Kidney (tissue), 22 donors: ENCODE measurements at places on chromosomes 7 and 10. TPM values are rescaled to one million over a fixed set of nuclear protein-coding genes. Genes with fewer than 3 reads are reported as not detected.

DNA sequence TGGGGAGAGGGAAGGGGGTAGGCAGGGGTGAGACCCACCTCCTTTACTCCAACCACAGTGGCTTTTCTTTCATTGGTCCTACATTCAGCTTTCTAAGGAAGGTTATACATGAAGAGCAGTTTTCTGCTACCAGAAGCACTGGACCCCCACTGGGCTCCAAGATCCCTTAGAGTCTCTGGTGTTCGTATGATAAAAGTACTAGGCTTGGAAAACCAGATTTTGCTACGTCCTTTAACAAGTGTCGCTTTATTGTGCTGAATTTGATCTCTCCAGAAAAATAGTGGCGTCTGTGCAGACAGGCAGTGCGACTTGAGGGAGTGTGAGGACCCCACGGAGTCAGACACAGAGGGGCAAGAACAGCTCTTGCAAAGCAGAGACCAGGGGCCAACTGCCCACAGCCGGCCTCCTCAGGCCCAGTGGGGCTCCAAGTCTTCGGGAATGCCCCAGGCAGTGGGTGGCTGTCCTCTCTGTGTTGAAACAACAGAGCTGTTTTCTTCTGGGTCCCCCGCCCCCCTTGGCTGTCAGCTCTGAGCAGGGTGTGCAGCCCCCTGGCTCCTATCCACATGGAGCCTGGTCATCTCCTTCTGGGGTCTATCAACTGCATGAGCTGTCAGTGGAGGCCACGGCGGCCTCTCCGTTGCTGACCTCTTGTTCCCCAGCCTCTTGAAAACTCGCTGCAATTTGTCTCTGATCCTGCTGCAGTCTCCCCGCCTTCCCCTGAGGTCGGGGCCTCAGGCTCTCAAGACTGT, 333.2 kb downstream of the RPS24 start:
- DNase-seq: no peak
- no peak overlapping the region for H3K4me3 ChIP-seq
- H3K36me3 ChIP-seq: no peaks in the 10 kb centered on the region
- no peaks in the 10 kb centered on the region for H3K27me3 ChIP-seq
- no peak overlapping the region for H3K27ac ChIP-seq

GRCh38 chr7:5082806-5083205, 37.1 kb downstream of the RBAK start:
- H3K27ac ChIP-seq: no peak overlapping the region
- H3K36me3 ChIP-seq: no peaks in the 10 kb centered on the region
- no peaks in the 10 kb centered on the region for H3K4me1 ChIP-seq

DNA sequence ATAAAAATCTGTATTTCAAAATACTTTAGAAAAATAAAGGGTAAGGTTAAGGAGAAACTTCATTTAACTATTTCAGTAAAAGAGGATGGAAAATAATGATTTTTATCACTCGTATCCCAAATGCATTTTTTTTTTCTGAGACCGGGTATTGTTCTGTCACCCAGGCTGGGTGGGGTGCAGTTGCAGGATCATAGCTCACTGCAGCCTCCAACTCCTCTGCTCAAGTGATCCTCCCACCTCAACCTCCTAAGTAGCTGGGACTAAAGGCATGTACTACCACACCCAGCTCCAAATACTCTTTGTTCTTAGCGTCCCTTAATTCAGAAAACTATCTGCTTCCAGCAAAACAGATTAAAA, 11.8 kb downstream of the KMT2C start:
- no peak overlapping the region for H3K27ac ChIP-seq
- peaks cover 5% of the 10 kb centered on the region for H3K4me1 ChIP-seq
- H3K27me3 ChIP-seq: no peaks in the 10 kb centered on the region
- H3K4me3 ChIP-seq: no peak overlapping the region

ACHE gene
- total RNA-seq: 3.6 TPM

DNA sequence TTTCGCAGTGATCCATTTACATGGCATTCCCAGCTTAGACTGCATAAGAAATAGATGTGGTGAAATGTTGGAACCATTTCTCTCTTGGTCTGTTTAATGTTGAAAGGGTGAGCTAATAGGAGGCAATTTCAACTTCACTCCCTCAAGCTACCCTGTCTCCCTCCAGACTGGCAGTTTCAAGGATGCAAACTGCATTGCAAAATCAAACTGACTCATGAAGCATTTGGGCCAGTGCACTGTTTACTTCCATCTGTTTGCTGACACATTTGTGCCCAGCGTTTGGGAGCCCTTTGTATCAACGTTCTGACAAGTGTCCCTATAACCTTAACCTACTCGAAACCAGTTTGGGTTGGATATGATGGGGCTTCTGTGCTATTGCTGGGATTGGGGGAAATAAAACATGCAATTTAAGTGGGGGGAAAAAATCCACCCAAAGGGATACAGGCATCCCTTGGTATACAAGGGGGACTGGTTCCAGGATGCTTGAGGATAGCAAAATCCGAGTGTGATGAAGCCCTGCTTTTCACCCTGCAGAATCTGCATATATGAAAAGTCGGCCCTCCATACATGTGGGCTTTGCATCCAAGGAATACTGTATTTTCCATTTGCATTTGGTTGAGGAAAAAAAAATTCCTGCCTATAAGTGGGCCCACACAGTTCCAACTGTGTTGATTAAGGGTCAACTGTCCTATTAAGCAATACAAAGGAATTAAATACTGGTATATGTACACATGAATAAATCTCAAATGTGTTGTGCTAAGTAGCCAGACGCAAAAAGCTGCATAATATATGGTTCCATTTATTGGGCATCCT, 15.6 kb downstream of the RHEB start:
- no peaks in the 10 kb centered on the region for H3K36me3 ChIP-seq
- DNase-seq: no peak
- peaks cover 2% of the 10 kb centered on the region for H3K4me1 ChIP-seq
- no peak overlapping the region for H3K27ac ChIP-seq
- no peak overlapping the region for H3K4me3 ChIP-seq

GRCh38 chr7:137007001-137007694, 138.7 kb downstream of the CHRM2 start:
- no peaks in the 10 kb centered on the region for H3K4me1 ChIP-seq
- no peaks in the 10 kb centered on the region for H3K36me3 ChIP-seq
- H3K27me3 ChIP-seq: no peaks in the 10 kb centered on the region
- H3K4me3 ChIP-seq: no peak overlapping the region

CDC123 gene
- total RNA-seq: 47.7 TPM

DNA sequence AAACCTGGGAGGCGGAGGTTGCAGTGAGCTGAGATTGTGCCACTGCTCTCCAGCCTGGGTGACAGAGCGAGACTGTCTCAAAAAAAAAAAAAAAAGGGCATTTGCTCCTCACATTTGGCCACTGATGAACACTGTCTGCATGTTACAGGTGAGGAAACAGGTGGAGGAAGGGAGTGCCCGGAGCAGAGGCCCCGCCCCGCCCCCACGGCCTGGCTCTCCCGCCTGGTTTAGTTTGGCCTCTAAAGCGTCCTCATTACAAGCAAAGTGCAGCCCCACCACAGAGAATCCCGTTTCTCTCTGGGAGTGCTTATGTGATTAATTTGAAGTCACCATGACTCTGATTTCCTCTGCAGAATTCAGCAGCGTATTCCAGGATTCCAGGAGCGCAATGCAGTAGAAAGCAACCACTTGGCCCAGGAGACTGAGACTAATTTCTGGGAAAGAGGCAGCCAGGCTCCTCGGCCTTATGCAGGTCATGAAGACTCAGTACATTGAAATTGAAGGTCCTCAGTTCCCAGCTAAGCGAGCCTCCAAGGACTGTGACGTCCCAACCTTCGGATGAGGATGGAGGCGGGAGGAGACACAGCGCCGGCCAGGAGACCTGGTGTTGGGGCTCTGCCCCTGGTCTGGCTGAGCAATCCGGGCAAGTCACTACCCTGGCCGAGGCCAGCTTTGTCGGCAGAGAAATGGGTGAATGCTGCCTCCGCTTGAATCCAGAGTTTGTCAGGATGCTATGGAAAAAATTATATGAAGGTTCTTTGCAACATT, 44.7 kb downstream of the RBM17 start:
- no peaks in the 10 kb centered on the region for H3K36me3 ChIP-seq
- DNase-seq: no peak
- H3K27me3 ChIP-seq: no peaks in the 10 kb centered on the region
- H3K4me1 ChIP-seq: no peaks in the 10 kb centered on the region
- no peak overlapping the region for H3K27ac ChIP-seq
- no peak overlapping the region for H3K4me3 ChIP-seq

- no peak overlapping the region for H3K4me3 ChIP-seq
- DNase-seq: no peak
- no peak overlapping the region for H3K27ac ChIP-seq
These were observed 56.1 kb downstream of the SP8 start for GRCh38 chr7:20730611-20731010.

ADCYAP1R1 gene
- not detected for total RNA-seq

EXOC4 gene
- 78.7 TPM for total RNA-seq

DNA sequence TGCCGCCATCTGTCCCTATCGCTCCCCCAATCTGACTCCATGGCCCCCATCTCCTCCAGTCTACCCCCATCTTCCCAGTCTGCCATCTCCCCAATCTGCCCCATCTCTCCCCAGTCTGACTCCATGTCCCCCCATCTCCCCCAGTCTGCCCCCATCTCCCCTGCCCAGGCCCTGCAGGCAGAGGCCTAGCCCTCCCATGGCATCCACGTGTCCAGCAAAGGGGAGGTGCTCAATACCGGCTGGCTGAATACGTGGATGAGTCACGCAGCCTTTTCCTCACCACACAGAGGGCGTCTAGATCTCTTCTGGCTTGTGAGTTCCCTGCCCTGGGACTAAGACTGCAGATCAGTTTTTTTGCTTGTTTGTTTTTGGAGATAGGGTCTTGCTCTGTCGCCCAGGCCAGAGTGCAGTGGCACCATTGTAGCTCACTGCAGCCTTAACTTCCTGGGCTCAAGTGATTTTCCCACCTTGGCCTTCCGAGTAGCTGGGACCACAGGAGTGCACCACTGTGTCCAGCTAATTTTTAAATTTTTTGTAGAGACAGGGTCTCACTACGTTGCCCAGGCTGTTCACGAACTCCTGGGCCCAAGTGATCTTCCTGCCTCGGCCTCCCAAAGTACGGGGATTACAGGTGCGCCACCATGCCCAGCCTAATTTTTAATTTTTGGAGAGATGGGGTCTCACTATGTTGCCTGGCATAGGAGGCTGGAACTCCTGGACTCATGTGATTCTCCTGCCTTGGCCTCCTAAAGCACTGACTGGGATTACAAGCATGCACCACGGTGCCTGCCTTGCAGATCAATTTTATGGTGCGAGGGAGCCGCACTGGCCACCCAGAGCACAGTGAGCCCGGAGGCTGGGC, 15.3 kb upstream of the GPR146 start:
- DNase-seq: peak; percentile 82
- no peaks in the 10 kb centered on the region for H3K27me3 ChIP-seq
- H3K27ac ChIP-seq: peak overlapping the region; percentile 92

EVX1 gene
- total RNA-seq: not detected

ABI1 gene
- 54.1 TPM for total RNA-seq
